Mesenchymal stem cell (in vitro differentiated cells and primary cell): ENCODE measurements at places on chromosomes 7 and 10.

DNA sequence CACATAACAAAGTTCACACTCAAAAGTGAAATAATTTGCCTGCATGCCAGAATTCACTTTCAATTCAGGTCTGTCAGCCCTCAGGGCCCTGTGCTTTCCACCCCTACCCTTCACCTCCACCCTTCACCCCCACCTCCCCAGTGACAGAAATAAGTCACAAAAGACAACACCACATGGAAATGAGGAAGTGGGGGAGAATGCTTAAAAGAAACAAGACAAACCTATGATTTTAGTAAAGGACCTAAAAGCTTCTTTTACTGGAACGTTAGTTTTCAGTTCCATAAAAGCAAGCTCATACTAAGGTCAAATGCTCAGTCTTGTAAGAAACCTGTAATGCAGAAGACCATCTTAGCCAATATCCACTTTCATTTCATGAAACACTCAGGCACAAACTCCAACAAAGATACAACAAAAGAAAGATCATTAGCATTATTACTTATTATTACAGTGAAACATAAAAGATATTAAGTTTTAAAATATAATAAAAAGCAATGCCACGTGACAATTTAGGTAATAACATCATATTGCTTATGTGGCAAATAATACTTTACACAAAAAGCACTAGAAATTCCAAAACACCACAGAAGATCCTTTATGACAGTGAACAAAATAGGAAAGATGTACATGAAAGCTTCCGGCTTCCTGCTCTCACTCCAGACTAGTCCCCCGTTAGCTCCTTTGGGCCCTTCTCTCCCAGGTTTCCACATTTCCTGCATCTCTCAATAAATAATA, 112.1 kb downstream of the LMBR1 start:
- DNase-seq, result no peak

DNA sequence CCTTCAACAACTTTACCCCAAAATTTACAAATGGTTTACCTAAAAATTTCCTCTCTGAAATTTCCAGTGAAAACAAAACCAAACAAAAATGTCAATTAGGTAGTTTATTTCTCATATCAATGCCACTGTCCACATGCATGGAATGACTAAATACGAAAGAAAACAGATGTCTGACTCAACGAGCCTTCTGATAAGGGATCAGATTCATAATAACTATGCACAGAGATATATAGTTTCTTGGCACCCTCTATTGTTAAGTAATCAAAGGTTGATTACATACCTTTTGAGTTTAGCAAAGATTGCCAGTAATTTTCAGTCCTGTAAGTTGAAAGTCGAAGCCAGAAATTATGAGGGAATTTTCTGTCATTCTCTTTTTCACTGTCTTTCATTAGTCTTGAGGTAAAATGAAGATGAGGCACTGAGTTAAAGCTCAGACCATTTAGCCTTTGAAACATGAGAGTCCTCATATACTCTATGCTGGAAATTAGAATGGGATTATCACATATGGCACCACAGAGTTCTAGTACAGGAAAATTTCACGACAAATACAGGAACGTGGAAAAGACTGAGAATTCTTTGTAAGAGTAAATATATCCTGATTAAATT, 519.1 kb upstream of the ANKRD30A start:
- peak; percentile 18 for DNase-seq

DNA sequence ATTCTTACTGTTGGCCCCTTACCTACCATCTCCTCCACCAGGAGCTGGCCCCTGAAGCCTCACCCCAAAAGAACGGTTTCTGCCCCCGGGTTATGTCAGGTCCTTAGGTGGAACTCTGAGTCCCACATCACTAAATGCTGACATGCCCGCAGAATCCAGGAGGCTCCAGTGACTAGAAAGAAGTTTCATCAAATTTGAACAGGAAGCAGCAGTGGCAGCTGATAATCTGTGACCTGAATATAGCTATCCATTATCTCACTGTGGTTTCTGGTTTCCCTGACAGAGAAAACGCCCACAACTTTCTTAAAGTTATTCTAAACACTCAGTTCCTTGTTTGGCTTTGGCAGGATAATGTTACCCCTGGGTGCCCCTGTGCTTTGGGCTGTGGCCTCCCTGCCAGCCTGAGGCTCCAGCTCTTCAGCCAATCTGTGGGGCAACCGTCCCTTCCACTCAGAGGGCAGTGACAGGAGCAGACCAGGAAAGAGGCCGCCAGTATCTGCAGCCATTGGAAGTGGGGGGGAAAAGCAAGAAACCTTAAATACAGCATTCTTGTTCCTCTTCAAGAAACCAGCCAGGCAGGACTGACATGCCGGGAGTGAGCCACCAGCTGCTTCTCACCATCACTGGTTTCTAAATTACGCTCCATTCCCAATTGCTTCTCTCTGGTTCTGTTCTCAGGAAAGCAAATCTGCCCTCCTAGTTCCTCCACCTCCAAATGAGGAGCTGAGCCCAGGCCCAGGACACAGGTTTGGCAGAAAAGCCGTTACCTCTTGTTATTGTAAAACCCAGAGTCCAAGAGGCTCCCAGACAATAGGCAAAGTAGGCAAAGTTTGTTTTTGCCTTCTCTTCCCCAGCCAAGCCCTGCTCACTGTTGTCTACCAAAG, 41.2 kb upstream of the VCL start:
- peak; percentile 61 for DNase-seq

DNA sequence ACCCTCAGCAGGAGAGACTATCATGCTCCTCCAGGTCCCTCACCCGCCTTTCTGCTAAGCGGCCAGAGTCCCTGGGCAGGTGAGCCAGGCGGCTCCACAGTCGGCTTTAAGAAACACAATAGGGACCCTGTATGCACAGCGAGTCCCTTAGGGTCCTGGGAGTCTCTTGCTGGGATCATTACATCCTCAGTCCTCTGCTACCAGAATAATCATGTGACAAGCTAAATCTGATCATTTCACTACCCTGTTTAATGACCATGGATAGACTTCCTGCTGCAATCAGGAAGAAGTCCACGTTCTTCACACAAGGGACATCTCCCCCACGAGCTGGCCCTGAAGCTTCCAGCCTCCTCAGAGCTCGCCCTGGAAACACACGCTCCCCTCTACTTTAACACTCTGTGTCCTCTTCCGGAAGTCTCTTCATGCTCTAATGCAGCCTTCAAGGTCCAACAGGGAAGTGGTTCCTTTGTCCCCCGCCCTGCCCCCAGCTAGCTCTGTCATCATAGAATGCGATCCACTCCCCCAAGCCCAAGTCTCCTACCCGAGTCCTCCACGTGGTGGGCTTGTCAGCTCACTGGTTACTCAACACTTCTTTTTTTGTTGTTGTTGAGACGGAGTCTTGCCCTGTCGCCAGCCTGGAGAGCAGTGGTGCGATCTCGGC, 101.5 kb downstream of the RNF216 start:
- DNase-seq, result no peak

DNA sequence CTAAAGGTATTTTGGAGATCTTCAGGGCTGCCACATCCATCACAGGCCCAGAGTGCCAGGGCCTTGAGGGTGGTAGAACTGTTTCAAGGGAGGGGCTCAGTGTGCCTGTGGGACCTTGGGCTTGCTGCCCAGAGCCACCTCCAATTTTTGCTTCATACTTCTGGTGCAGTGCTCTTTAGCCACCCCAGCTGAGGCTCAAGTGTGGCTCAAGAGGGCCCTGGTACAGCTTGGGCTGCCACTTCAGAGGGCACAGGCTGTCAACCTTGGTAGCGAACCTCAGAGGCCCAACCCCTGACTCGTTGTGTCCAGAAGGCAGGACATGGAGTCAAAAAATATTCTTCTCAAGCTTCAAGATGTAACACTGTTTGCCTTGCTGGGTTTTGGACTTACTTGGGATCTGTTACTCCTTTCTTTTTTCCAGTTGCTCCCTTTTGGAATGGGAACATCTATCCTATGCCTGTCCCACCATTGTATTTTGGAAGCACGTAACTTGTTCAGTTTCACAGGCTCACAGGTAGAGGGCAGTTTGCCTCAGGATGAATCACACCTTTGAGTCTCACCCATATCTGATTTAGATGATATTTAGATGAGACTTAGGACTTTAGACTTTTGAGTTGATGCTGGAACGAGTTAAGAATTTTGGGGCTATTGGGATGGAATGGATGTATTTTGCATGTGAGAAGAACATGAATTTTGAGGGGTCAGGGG, 224.8 kb downstream of the RPS24 start:
- DNase-seq, result no peak

DNA sequence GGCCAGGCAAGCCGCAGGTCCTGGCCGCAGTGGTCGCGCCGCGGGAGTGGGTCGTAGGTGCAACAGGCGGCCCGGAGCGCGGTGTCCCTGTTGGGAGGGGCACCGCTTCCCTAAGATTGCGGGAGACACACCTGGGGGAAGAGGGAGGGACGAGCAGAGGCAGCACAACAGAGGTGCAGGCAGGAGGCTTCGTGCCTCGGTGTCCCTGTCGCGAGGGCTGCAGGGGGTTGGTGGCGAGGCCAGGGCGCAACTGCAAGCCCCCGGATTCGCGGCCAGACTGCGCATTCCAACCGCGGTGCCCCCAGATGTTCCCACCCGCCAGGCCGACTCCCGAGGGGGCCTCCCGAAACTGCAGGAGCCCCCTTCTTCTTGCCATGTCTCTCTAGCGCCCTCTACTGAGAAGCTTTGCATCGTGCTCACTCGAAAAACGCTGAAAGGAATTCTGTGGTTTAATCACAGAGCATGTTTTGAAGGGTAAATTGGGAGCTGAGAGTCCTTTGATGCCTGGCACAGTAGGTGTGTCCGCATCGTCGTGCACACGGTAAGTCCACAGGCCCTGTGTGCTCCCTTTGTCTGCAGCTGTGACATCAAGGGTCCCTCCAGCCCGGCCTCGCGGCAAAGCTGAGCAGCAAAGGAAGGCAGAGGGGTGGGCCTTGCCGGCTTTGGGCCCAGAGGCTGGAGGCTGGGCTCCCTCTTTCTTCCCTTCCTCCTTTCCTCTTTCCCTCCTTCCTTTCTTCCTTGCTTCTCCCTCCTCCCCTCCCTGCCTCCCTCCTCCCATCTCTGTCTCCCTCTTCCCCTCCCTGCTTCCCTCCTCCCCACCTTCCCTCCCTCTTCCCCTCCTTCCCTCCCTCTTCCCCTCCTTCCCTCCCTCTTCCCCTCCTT, 6.2 kb upstream of the MBL2 start:
- DNase-seq, result no peak

GRCh38 chr7:36287371-36288241, 102.1 kb upstream of the ANLN start:
- no peak for DNase-seq

- DNase-seq, result no peak
Measured at GRCh38 chr7:767941-768731, 41.1 kb upstream of the PRKAR1B start.
